H9 (cell line): ENCODE measurements at places on chromosomes 12 and 14. TPM values are rescaled to one million over a fixed set of nuclear protein-coding genes. Genes with fewer than 3 reads are reported as not detected.

DNA sequence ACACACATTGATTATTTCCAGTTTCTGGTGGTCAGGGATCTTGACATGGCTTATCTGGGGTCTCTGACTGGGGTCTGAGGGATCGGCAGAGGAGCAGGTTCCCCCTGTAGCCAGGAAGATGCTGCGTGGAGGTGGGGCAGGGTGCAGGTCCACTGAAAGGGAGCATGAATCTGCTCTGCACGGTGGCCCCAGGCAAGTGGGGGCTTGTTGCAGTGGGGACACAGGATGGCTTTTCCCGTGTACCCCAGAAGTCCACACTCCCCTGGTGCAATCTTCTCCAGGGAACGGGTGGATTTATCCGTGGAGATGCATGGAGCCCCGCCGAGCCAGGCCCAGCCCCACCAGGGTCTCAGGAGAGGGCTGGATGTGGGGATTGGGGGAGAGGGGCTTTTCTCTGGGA lies 210.4 kb upstream of the C14orf180 start:
- no peak for DNase-seq

- DNase-seq = no peak
Observed at GRCh38 chr12:25361511-25361910, 110.8 kb upstream of the KRAS start.

DNA sequence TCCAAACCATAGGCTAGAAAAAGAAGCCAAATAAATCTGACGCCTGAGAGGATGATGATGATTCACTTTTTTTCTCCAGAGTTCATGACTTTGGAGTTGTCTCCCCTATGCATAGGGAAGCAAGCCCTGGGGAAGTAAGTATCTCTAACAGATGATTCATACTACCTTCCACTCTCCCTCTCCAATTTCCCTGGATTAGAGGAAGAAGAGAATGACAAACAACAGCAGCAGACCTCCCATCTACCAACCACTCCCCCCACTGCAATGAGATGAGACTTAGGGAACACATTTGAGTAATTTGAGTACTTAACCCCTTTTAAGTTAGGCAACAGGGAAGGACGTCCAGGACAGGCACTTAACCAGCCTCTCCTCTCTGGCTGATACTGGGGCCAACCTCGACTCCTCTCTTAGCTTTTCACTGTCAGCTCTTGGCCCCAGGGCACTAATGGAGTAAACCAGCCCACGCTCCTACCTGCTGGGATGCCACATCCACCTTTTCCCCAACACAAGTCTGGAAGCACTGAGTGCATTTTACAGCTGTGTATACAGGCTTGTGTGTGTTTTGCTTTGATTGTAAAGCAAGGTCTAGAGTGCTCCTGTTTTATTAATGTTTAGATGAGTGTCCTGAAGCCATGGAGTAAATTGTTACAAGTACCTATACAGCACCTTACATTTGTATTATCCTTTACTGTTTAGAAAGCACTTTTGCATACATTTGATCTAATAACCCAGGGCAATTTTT lies 180.7 kb downstream of the PHLDA1 start:
- DNase-seq = no peak

GRCh38 chr12:125220404-125221273 lies 155.4 kb downstream of the AACS start:
- no peak for DNase-seq

GRCh38 chr14:35336494-35337268 lies 44.5 kb downstream of the PSMA6 start:
- DNase-seq = peak; percentile 84

- DNase-seq = no peak
Observed at GRCh38 chr12:111976860-111977259, 36.1 kb downstream of the TMEM116 start.

DNA sequence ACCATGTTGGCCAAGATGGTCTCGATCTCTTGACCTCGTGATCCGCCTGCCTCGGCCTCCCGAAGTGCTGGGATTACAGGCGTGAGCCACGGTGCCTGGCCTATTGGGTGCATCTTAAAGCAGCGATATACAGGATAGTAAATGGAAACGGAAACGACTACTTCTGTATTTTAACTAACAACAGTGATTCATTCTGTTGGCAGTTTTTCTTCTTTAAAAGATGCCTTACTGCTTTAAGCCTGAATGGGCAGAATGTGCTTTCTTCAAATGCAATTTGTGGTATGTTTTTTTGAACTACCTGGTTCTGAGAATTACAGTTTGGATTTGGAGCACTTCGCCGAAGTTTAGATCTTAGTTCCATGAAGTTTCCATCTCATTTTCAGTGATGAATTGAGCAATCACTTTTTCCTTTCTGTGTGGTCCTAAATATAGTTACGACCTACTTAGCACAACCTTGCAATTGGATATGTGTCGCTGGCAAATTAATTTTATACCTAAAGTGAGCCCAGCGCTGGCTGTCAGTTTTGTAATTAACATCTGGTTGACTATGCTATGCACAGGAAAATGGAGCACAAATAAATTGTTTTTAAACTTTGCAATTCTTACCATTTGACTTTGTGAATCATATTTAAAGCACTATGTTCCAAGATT lies 53.6 kb upstream of the EIF5 start:
- DNase-seq = no peak

- no peak for DNase-seq
Observed at GRCh38 chr12:50333441-50333840, 50.1 kb upstream of the LIMA1 start.

- DNase-seq = no peak
Observed at GRCh38 chr14:64176330-64176729, 117.8 kb downstream of the ESR2 start.

- no peak for DNase-seq
Observed at GRCh38 chr14:75041613-75042012, 9.7 kb downstream of the MLH3 start.

- no peak for DNase-seq
Observed at GRCh38 chr14:79836577-79836976, 374.7 kb downstream of the DIO2 start.

Gene ARHGDIB
- 0.29 and 0.44 TPM in 2 replicates for total RNA-seq

Gene COCH
- 25.8 and 26.0 TPM in 2 replicates for total RNA-seq

Gene MFAP5
- 0.09 and 0.26 TPM in 2 replicates for total RNA-seq

Gene KIF26A
- 43.0 and 44.2 TPM in 2 replicates for total RNA-seq

Gene LRRK2
- total RNA-seq = 0.11 and 0.17 TPM in 2 replicates

Gene SRRM4
- total RNA-seq = 1.1 and 1.4 TPM in 2 replicates

Gene SLC39A5
- total RNA-seq = 0.15 TPM in 1 of 2 replicates, not detected in the other
